ENCODE measurements at places on chromosomes 6 and 20.

- peak; percentile 33 for DNase-seq
These were observed 1.1 kb downstream of the BAG2 start for GRCh38 chr6:57173056-57173885.

DNA sequence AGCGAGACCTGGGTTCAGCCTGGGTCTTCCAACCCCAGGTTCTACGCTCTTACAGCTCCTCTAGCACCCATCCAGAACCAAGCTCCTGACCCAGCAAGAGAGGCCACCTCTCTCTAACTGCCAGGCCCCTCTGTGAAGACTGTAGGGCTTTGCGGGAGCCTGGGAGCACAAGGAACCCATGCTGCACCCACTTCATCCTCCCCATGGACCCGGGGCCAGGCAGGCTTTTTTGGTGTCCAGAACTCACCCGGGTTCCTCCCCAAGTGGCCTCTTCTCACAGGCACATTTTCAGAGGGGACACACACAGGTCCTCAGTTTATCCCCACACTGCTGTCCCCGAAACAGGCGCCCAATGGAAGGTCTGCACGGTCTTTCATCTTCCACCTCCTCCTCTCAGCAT lies 145.9 kb downstream of the SYNDIG1 start:
- DNase-seq, result no peak

GRCh38 chr6:62894114-62894513 lies 317.2 kb upstream of the FKBP1C start:
- no peak for DNase-seq

- DNase-seq, result no peak
These were observed 121.3 kb downstream of the DOK5 start for GRCh38 chr20:54596651-54597050.

DNA sequence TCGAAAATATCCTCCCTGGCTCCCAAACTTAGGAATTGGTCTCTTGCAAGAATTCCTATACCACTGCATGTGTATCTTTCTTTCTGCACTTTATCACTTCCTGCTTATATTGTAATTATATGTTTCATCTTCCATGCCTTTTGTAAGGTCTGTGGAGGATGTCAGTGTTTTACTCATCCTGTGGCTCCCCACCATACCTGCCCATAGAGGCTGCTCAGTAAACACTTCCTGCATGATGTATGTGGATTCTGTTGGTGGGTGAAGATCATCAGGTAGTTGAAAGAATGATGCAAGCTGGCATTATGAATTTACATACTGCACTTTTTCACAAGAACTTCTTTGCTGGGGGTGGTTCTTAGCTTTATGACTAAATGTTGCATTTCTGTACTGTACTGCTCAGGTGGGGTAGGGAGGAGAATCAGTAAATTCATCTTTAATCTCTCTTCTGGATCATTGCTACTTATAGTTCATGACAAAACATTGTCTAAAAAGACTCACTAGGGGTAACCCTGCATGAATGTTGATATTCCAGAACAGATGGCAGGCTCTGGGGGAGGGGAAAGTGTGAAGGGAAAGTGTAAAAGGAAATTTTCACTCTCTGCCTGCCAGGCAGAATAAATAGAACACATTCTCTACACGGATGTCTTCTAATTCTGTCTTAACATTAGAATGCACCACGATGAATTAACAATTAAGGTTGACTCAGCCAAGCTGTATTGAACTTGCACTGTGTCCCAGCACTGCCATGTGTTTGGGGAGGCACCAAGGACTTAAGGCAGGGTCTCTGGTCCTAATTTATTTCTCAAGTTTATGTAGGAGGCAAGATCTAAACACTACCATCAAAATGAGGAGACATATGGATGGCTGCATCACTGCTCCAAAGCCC lies 36.0 kb upstream of the KLHL31 start:
- peak; percentile 16 for DNase-seq
